Fibroblast of skin of scalp (primary cell): ENCODE measurements at places on chromosomes 12 and 14.

GRCh38 chr14:94058128-94058673 lies 22.8 kb downstream of the DDX24 start:
- no peak for DNase-seq

GRCh38 chr12:51729331-51729730 lies 119.2 kb downstream of the FIGNL2 start:
- no peak for DNase-seq

GRCh38 chr12:95497031-95497430 lies 23.1 kb downstream of the METAP2 start:
- no peak for DNase-seq

GRCh38 chr14:45359746-45360145 lies 106.7 kb upstream of the MIS18BP1 start:
- DNase-seq, result peak; percentile 62

DNA sequence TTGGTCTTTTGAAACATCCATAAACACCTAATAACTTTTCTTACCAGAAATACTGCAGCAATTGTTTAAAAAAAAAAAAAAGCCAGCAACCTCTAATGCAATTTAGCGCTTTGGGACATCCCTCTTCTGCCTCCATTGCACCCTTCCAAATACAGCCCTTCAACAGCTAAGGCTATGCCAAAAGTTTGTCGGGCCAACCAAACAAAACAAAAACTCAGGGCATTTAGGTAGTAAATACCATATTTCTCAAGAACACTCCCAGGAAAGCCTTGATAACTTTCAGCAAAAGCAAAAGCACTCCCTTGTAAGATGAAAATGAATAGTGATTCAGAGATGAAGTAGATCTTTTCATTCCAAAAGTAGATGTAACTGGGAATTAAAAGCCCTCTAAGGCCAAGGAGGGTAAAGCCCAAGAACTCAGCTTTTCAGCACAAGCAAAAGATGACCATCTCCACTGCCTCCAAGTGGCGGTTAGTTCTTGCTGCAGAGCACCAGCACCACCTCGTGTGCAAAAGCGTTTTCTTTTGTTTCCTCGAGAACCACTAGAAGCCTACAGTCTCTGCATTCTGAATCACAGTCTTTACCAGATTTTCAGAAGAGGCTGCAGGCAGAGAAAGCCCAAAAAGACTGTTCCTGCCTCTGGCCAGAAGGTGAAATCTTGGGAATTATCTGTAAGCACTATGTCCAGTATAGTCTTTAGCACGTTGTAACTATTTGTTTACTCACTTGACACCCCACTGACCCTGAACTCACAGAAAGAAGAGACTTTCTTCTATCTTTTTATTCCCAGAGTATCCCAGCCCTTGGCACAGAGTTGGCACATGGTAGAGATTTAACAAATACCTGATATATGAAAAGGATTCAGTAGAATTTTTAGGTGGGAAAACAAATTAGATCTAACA lies 53.1 kb downstream of the SIX6 start:
- DNase-seq, result peak; percentile 75

DNA sequence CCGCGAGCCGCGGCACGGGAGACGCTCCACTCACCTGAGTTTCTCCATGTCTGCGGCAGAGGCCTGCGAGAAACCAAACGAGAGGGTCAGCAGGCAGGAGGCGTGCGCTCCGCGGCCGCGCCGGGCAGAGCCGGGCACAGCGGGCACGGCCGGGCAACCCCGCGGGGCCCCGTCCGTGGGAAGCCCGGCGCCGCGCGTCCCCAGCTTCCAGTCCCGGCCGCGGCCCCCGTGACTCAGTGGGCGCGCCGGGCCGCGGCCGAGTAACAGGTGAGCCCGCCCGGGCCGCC lies 19.4 kb downstream of the BEGAIN start:
- no peak for DNase-seq

DNA sequence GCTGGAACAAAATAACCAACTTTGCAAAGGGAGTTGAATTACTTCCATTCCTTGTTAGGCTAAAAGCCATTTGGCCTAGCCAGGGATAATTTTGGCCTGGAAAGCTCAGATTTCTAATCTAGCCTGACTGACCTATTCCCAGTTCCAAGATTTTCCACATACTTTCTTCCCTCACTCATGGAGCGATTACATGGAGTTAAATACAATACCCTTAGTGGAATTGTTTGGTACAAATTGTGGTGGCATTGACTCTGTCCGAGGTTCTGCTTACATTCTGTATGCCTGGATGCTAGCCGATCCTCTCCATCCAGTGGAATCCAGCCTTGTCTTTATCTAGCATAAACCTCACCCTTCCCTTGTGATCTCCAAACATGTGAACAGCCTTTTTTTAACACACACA lies 965.1 kb downstream of the DIO2 start:
- DNase-seq, result peak; percentile 2

- no peak for DNase-seq
These were observed 123.8 kb downstream of the PDZRN4 start for GRCh38 chr12:41311883-41312282.

DNA sequence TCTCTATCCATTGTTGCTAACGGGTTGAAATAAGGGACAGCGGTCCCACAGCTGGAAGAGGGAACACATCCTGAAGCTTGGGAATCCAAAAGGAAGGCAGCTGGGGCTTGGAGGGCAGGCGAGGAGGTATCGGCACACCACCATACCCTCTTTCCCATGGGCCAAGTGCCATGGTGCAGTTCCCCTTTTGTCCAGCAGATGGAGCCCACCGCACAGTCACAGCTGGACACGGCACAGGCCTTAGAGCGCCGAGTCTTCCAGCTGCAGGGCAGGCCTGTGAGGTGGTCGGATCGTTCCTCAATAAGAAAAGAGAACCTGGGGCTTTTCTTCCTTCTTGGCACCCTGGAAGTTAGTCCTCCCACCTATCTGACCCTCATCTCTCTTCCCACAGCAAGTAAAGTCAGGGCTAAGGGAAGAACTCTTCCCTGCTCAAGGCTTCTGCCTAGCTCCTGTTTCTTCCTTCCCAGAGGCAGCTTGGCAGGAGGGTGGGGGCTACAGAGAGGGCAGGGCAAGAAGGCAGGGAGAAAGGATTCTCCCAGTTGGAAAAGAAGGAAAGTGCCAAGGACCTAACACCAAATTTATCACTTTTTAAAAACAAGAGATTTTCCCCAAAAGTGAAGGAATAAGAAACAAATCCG lies 8.6 kb downstream of the PPP1R1A start:
- peak; percentile 76 for DNase-seq

DNA sequence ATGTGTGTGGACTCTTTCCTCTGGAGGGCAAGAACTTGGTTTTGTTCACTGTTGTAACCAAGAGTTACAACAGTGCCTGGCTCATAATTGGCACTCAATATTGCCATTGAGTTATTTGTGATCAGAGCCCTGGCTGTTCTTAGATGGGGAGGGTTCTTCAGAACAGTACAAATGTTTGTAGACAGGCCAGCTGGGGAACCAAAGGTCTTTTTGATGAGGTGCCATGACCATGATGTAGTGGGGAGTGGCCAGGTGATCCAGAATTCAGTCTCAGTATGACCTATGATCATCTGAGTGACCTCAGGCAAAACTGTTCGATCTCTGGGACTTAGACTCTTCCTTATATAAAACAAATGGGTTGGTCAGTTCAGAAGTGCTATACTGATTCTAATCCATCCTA lies 3.3 kb upstream of the PRKAB1 start:
- no peak for DNase-seq

GRCh38 chr12:27572486-27573255 lies 48.7 kb downstream of the PPFIBP1 start:
- peak; percentile 38 for DNase-seq

DNA sequence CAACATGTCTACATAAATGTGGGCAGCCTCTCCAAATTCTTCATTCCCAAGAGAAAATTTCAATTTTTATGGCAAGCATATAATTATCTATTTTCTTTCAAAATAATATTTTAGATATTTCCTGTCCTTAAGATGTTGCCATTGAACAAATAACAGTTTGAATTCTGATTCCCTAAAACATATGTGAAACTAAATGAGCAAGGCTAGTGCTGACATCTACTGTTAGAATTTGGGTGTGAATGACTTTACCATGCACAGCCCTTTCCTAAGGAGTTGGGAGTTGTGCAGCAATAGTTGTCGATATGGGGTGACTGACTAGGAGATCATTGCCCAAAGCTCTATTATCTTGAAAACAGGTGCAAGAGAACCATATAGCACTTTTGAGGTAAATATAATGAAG lies 108.2 kb upstream of the SLC38A4 start:
- peak; percentile 84 for DNase-seq

DNA sequence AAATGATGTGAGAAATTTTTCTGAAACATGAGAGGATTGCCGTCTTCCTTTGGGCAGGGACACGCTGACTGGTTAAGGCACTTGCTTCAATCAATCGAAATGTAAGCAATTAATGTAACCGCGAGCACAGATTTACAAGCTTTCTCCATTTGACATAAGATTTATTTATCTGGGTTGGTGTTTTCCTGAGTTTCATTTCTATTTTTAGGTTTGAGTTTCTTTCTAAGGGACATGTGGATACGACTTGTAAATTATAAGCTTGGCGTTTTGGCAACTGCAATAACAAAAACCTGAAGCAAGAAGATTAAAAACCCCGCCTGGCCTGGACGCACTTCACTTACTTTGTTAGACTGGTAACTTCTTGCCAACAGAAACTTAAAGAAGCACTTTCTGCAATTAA lies 20.3 kb upstream of the SINHCAF start:
- DNase-seq, result no peak

DNA sequence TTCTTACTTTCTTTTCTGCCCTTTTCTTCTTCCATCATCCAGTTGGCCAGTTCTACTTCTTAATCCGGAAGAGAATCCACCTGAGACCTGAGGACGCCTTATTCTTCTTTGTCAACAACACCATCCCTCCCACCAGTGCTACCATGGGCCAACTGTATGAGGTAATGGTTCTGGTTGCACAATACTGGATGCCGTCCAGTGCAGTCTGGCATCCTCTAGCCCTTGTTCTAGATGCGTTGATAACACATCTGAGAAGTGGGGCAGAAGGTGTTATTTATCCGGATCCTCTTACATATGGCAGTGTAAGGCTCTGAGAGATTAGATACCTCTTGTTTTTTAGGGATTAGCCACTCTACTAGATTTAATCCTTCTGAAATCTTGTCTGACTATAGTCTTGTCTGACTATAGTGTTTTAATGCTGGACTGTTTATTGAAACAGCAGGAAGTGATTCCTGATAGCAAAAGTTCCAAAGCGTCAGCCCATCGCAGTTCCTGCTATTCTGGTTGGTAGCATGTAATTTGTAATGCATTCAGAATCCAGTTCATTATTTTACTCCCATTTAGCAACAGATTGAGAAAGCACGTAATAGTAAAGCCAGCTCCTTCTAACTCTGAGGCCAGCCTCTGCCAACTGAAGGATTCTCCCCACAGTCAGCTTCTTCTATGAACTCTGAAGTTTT lies 7.9 kb downstream of the GABARAPL1 start:
- no peak for DNase-seq

DNA sequence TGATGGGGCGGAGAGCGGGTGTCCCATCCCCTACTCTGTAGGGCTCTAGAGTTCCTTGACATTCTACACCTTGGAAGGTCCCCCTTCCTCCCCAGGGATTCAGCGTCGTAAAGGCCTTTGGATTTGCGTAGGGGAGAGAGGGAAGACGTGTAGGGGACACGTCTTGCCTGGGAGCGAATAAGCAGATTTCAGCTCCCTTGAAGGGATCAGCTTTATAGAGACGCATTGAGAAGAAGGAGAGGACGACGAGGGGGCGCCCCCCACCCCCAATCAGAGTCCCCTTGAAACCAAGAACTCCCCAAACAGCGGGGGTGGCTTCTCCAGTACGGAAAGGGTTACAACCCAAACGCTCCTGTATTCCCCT lies 324 bp downstream of the CALCOCO1 start:
- DNase-seq, result no peak

DNA sequence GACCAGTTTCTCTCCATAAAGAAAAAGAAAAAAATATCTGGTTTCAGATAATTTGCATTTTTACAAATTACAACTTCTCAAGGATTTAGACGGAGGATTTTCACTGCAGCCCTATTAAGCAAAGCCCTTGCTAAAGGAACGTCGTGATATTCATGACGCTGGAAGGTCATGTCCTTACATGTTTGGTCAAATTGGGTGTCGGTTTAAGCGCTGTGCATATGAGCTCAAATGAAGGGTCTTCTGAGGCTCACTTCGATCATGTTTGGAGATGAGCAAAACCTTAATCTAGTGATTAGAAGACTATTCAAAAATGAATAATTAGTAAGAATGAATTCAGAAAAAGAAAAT lies 67.3 kb upstream of the USP15 start:
- no peak for DNase-seq

- no peak for DNase-seq
These were observed 38.8 kb downstream of the SLC15A5 start for GRCh38 chr12:16238661-16239060.

- DNase-seq, result no peak
These were observed 37.6 kb upstream of the SMOC1 start for GRCh38 chr14:69841656-69842055.

DNA sequence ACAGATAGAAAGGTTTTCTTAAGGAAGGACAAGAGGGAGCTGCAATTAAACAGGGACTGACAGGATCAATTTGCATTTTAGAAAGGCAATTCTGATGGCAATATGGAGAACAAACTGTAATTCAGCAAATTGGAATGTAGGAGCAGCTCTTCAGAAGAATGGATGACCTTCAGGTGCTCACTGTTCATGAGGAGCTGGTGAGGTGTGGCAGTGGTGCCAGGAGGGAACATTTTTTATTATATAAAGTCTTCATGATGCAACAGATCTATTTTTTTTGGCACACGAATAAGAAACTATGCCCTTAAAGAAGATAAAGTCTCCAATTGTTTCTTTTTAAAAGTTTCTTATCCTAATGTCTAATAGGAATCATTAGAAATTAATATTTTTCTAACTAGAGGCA lies 151.7 kb downstream of the SLC38A4 start:
- DNase-seq, result no peak

- DNase-seq, result peak; percentile 60
These were observed 24.2 kb upstream of the NEDD1 start for GRCh38 chr12:96882862-96883261.

- DNase-seq, result peak; percentile 5
These were observed 23.5 kb downstream of the FGF23 start for GRCh38 chr12:4356041-4356327.

DNA sequence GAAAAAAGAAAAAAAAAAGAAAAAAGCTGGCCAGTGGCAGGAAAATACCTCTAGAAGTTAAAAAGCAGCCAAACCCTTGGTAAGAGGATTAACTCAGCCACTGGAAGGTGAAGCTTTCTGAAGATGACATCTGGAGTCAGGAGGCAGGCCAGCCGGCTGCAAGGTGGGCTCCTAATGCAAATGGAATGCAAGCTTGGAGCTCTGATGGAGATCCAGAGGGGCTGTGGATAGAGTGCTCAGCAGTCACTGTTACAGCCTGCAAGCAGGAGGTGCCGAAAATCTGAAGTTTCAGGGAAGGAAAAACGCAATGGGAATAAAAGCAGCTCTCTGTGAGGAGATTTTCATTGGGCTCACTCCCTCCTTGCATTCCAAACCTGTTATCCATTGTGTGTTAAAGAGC lies 41.0 kb downstream of the GSC start:
- DNase-seq, result no peak

DNA sequence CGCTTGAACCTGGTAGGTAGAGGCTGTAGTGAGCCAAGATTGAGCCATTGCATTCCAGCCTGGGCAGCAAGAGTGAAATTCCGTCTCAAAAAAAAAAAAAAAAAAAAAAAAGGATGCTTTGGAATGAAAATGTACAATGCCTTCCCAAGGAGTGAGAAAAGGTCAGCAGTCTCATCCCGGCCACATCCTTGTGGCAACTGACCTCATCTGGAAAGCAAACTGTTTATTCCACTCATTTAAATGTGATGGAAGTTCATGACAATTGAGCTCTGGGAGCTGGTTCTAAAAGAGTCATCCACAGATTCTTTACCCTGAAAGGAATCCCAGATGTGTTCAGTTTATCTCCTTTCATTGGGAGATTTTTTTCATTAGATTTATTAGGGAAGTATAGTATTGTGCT lies 19.4 kb upstream of the LIMA1 start:
- no peak for DNase-seq

GRCh38 chr14:103066399-103066798 lies 9.1 kb upstream of the CDC42BPB start:
- no peak for DNase-seq
